ENCODE measurements at places on chromosomes 3 and 15.

GRCh38 chr3:15969874-15970640 lies 172.3 kb upstream of the ANKRD28 start:
- DNase-seq, result no peak

- no peak for DNase-seq
These were observed 26.4 kb downstream of the RBMS3 start for GRCh38 chr3:29307295-29307694.

GRCh38 chr3:15512166-15512565 lies 9.3 kb downstream of the COLQ start:
- no peak for DNase-seq

- no peak for DNase-seq
These were observed 175.1 kb upstream of the ATP11B start for GRCh38 chr3:182618085-182618732.

- DNase-seq, result no peak
These were observed 792.6 kb downstream of the NAALADL2 start for GRCh38 chr3:175651716-175652115.

DNA sequence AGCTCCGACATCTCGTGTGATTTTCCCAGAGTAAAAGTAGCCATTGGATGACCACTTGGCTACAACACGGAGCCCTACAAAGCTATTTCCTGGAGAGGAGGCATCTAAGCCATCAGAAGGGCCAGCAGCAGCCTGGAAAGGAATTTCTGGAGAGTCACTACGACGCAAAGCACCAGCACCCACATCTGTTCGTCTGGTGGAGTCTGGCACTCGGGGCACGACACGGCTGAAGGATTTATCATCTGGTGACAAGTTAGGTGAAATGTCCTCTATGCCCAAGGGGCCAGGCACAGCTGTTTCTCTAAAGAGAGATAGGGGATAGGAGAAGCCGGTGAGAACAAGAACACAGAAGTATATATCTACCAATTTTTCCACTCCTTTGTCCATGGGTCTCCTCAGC lies 49.5 kb downstream of the TUBGCP4 start:
- no peak for DNase-seq

GRCh38 chr15:52103217-52104207 lies 9.1 kb downstream of the BCL2L10 start:
- DNase-seq, result no peak

GRCh38 chr3:138210528-138210927 lies 23.4 kb downstream of the ARMC8 start:
- no peak for DNase-seq

DNA sequence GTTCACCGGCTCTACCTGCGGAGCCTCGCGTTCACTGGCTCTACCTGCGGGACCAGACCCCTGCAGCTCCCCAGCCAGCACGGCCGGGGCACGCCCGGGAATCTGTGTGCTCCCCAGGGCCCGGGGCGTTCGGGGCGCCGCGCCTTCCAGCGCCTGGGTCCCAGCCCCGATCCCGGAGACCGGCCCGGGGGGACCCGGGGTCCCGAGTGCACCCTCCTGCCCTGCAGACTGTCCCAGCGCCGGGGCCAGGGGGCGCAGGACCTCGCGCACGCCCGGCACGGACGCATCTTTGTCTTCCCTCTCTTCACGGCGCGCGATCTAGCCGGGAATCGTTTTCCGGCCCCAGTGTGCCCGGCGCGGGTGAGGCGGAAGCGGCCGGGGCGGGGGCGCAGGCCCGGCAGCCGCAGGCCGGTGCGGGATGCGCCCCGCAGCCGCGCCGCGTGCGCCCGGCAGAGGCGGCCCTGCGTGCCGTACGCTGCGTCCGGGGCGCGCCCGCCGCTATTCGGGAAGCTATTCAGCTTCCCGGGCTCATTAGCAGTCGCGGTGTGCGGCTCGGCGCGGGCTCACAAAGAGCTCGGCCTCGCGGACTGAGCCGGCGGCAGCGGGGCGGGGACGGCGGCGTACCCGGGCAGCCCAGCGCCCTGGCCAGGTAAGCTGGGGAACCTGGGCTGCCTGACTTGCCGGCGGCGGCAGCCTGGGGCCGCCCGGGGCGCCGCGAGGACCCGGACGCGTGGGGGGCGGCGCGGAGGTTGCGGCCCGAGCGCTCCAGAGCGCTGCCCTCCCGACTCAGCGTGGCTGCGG lies at the start of gene APBA2:
Gene APBA2, plus strand, starts transcription at position 345 of the 801 bp plus-strand sequence. CDS start 167,911 bp downstream, outside the sequence.
- DNase-seq, result no peak

DNA sequence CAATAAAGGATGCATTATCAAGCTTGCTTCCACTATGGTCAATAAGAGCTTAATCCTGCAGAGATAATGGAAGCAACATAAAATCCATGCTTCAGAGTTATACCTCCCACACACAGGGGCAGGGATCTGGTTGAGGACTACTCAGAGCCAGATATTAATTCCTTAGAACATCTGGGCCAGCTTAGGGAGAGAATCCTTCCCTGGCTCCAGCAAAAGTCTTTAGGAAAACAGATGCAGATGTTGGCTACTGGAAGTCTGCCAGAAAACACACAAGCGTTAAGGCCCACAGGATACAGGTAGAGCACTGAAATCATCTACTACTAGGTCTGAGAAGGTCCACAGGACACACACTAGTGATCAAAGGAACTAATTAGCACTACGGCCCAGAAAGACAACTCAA lies 25.2 kb downstream of the TMEM202 start:
- no peak for DNase-seq

- no peak for DNase-seq
These were observed 58.8 kb downstream of the SMARCC1 start for GRCh38 chr3:47722859-47723258.

GRCh38 chr15:36053746-36054145 lies 507.8 kb upstream of the DPH6 start:
- no peak for DNase-seq

DNA sequence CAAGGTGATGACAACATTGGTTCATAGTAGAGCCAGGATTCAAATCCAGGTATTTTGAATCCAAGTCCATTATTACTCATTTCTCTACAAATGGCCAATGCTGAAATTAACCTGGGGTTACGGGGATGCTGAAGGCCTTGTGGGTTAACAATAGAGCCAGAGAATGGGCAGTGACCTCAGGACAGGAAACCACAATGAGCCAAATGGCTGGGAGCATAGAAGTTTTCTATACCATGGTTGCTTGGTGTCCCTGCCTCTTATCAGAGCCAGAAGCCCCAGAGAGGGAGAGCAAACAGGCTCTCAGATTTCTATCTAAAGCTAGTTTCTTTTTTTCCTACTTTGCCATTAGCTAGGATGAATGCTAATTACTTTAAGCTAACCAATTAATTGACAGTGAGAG lies 82.3 kb downstream of the TNIK start:
- DNase-seq, result no peak

DNA sequence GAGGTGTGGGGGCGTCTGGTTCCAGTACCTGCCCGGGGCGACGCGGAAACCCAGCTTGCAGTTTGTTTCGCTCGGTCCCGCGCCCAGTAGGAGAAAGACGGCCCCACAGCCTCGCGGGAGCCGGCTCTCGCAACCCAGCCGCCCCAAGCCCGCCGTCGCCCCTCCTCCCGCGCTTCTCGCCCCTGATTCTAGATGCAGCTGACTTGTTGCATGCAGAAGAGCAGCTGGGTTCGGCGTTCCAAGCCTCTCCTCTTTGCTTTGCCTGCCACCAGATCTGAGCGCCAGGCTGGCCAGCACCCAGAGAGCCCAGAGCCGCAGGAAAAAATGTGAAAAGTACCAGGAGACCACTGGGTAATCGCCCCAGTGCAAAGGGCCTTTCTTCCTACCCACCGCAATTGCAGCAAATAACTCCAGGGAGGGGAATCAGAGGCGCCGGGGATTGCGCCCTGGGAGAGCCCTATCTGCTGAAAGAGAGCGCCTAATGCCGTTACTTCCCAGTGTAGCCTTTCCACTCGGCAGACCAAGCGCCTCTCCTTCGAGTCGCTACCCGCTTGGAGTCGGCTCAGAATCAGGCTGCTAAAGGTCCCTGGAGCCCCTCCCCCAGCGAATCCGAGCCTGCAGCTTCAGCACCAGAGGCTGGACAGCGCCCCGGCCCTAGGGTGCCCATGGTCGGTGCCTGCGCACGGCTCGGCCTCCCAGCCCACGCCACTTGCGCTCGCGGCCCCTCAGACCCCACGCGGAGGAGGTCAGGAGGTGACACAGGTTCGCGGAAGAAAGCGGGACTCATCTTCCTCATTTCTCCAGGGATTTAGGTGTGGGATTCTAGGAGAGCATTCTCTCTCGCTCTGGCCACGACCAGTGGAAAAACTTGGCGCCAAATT lies 15.7 kb upstream of the AEN start:
- DNase-seq, result no peak

DNA sequence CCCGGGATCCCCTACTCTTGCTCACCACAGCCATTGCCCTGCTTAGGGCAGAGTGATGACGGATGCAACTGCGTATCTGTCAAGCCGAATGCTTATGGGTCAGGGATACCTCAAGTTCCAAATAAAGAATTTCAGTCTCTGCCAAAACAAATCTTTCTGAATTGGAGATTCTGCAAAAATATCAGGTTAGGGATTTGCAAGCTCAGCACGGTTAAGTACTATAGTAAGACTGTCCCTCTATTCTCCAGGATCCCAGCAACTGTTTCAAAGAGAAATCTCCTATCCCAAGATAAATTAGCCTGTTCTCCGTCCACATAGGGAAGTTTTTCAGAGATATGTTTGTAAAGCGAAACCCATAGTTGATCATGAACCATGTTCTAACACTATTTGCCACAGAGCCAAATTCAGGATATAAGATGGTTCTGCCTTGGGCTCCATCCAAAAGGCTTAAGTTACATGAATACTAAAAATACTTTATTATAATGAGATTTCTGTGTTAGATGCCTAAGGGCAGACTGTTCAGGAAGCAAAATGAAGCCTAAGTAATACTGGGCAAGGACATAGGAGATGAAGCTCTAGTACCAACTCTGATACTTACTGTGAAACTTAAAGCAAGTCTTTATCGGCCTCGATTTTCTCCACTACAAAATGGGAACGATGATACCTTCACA lies 100.1 kb upstream of the LPP start:
- no peak for DNase-seq

DNA sequence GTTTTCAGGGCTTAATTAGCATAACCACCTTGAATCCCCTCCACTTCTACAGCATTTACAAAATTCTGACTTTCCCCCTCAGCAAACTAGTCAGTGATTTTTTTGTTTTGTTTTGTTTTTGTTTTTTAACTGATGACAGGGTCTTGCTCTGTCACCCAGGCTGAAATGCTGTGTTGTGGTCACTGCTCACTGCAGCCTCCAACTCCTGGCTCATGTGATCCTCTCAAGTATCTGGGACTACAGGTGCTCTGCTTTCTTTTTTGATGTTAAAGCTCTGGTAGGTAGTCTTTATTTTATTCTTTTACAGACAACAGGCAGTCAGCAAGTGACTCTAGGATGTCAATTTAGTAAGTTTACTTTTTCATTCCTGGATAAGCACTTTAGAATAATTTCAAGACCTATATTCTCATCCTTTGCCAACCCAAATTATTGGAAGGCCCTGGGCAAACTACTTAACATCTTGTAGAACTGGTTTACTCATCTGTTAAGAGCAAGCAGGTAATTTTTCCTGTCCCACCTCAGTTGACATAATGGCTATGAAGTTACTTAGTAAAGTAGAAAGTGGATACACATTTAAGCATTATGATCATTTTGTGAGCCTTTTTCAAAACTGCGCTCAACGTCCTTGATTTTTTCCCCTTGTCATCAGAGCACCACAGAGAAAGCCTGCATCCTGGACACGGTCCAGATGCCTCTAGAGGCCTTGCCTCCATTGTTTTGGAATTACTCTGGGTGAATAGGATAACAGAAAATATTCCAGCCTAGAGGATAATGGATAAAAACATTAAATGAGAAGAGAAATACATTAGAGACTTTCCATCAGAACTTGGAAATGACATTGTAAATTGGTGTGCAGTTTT lies 69.9 kb upstream of the NDUFB4 start:
- DNase-seq, result no peak

- DNase-seq, result no peak
These were observed 115.4 kb upstream of the PRICKLE2 start for GRCh38 chr3:64340641-64341101.

DNA sequence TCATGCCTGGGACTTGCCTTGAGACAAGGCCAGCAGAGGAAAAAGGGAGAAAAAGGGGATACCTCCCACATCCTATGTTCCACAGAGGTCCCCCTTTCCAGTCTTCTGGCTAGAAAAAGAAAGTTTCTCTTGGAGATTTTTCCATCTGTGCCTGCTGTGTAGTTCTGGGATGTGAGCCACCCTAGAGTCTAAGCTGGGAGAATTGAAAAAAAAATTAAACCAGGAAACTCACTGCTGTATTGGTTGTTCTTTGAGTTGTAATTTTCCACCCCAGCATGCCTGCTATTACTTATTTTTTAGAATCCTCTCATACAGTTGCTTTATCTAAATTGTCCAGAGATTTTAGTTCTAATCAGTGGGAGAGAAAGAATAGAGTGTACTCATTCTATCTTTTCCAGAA lies 68.4 kb downstream of the SV2B start:
- no peak for DNase-seq

DNA sequence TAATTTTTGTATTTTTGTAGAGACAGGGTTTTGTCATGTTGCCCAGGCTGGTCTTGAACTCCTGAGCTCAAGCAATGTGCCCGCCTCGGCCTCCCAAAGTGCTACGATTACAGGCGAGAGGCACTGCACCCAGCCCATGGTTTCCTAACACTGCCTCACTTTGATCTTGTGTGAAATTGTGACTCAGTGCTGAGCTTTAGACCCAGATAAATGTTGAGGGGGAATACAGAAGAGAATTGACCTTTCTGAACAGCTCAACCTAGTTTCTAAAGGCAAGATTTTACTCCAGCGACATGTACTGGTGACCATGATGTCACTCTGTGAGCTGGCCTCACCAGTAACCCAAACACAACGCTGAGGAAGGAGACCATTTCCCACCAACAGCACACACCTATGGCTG lies 73.5 kb downstream of the ATP1B3 start:
- DNase-seq, result no peak

- no peak for DNase-seq
These were observed 51.8 kb downstream of the SPRED1 start for GRCh38 chr15:38304481-38304880.
